Renal cortical epithelial cell (primary cell): ENCODE measurements at places on chromosomes 3 and 15.
A peak's percentile ranks its signal among the peaks of the same experiment; 100 is the strongest.

DNA sequence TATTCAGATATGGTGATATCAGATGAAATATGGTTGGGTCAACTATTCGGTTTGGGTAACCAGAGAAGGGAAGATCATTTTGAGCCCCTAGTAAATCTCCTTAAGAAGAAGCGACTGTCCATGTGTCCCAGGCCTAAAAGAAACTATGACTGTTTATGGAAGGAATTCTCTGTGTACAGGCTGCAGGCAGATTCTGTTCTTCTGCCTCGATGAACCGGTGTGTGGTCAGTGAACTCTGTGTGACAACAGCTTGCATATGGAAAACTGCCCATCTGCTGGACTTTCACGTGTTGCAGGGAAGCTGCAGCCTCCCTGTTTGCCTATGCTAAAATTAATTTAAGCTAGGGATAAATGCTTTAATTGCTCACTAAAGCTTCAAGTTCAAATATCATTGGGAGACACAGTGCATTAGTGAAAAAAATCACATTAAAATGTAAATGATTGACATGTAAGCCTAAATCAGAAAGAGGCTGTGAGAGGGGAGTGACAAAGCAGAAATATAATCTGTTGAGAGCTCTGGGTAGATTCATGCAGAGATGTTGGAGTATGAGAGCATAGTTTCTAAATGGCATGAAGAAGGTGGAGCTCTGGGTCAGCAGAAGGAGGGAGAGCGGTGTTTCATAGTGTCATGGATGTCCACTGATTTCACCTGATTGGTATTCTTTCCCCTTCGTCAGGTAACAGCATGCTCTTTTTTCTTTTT lies 65.4 kb upstream of the PFN2 start:
- DNase-seq, result no peak

DNA sequence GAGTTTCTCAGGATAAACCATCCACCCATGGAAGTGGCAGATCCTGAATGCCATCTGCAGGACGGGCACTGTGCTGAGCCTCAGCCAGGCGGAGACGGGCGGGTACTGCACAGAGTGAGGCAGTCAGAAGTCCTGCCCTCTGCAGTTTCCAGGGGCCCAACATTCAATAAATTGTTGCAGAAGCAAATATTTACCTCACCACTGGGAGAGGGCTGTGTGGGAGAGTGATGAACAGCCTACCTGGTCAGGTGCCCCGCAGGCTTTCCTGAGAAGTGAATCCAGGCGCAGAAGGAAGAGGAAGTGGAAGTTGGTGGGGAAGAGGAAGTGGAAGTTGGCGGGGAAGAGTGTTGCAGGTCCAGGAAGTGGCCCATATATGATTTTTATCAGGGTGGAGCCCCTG lies 100.8 kb downstream of the SLCO3A1 start:
- no peak for DNase-seq

- DNase-seq, result no peak
These were observed 445.5 kb upstream of the TBL1XR1 start for GRCh38 chr3:177642804-177643125.

- no peak for DNase-seq
These were observed 364.1 kb downstream of the CGGBP1 start for GRCh38 chr3:87694678-87695077.

- no peak for DNase-seq
These were observed 12.4 kb downstream of the ANKRD63 start for GRCh38 chr15:40270246-40270995.

GRCh38 chr3:166455744-166456143 lies 618.5 kb upstream of the BCHE start:
- DNase-seq, result no peak

DNA sequence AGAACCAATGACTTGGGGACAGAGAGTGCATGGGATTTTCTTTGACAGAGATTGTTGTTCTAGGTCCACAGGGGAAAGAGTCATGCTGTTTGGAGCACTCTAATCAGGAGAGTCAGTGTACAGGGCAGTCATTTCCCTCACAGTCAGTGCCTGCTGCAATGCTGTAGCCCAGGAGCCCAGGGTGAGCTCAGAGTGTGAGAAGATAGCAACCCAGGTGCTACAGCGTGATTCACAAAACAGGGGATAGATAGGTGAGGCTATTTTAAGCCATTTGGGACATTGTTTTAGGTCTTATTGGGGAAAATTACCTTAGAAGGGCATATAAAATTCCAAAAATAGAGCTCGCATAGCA lies 37.3 kb downstream of the LNP1 start:
- DNase-seq, result no peak

GRCh38 chr15:96200357-96200967 lies 130.0 kb upstream of the NR2F2 start:
- DNase-seq, result no peak

DNA sequence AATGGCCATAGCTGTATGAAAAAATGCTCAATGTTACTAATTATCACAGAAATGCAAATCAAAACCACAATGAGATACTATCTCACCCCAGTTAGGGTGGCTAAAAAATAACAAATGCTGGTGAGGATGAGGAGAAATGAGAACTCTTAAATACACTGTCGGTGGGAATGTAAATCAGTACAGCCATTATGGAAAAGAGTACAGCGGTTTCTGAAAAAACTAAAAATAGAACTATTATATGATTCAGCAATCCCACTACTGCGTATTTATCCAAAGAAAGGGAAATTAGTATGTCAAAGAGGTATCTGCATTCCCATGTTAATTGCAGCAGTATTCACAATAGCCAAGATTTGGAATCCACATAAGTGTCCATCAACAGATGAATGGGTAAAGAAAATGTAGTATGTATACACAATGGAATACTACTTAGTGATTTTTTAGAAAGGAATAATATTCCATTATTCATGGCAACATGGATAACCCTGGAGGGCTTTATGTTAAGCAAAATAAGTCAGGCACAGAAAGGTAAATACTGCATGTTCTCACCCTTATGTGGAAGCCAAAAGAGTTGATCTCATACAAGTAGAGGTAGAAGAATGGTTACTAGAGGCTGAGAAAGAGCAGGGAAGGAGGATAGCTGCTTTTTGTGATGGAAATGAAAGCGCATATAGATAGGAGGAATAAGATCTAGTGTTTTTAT lies 35.0 kb downstream of the SERP1 start:
- DNase-seq, result no peak

DNA sequence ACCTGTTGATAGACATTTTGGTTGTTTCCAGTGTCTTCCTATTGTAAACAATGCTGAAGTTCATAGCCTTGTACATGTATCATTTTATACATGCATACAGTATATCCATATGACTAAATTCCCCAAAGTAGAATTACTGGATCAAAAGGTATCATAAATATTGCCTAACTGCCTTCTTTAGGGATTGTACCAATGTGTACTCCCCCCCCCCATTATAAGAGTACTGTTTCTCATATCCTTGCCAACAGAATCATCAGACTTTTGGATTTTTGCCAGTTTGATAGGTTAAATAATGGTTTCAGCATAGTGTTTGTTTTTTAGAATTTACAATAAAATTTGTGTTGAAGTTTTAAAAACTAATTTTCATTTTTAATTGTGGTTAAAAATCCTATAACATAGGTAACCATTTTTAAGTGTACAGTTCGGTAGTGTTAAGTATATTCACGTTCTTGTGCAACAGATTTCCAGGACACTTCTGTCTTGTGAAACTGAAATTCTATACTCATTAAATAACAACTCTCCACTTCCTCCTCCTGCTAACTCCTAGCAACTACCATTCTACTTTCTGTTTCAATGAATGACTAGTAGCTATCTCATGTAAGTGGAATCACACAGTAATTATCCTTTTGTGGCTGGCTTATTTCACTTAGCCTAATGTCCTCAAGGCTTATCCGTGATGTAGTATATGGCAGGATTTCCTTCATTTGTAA lies 30.8 kb upstream of the MAP3K13 start:
- peak; percentile 96 for DNase-seq

DNA sequence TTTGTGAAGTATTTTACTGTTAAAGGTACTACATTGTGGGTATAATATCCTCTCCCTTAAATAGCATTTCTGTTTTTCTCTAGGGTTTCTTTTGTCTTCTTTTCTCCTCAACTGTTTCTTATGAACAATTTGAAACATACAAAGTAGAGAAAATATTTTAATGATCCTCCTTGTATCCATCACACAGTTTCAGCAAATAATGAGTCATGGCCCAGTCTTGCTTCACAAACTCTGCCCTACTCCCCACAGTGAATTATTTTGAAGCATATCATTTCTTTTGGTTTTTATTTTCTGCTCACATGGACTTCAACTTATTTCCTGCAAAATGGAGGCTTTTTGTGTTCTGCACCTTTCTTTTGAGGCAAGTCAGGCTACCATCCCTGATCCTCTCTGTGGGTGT lies 6.1 kb upstream of the SCAANT1 start:
- DNase-seq, result peak; percentile 78

GRCh38 chr3:127964816-127965215 lies 49.8 kb downstream of the KBTBD12 start:
- no peak for DNase-seq

- no peak for DNase-seq
These were observed 81.3 kb upstream of the NEDD4 start for GRCh38 chr15:56074481-56075265.

DNA sequence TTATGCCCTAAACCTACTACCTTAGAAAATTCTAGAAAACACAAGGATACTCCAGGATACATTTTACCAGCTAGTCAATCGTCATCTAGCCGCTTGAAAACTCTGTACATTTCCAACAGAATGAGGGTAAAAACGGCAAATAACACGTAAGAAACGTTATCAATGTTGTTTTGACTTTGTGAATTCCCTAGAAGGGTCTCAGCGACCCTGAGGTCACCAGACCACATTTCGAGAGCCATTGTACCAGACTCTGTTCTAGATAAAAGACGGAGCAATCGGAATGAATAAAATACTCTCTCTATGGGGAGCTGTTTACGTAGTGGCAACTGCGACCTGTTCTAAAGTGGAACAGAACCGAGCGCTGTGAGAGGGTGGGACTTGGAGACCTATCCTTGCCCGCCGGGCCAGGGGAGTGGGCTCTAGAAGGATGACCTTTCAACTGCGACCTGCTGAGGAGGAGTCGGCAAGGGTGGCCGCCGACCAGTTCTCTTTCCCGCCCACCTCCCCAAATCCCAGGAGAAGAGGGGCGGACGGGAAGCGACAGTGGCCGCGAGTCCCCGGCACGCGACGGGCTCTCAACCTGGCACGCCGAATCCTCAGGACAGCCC lies 778 bp upstream of the AP4E1 start:
- peak; percentile 33 for DNase-seq

GRCh38 chr3:122307976-122308375 lies 17.1 kb upstream of the CSTA start:
- DNase-seq, result no peak

- DNase-seq, result peak; percentile 64
These were observed 46.2 kb downstream of the NRG4 start for GRCh38 chr15:75966073-75966472.
